OCI-LY7 (cell line): ENCODE measurements at places on chromosomes 7 and 10. TPM values are rescaled to one million over a fixed set of nuclear protein-coding genes. Genes with fewer than 3 reads are reported as not detected.

- DNase-seq: no peak
Observed at GRCh38 chr7:81648716-81649115, 121.1 kb downstream of the HGF start.

DNA sequence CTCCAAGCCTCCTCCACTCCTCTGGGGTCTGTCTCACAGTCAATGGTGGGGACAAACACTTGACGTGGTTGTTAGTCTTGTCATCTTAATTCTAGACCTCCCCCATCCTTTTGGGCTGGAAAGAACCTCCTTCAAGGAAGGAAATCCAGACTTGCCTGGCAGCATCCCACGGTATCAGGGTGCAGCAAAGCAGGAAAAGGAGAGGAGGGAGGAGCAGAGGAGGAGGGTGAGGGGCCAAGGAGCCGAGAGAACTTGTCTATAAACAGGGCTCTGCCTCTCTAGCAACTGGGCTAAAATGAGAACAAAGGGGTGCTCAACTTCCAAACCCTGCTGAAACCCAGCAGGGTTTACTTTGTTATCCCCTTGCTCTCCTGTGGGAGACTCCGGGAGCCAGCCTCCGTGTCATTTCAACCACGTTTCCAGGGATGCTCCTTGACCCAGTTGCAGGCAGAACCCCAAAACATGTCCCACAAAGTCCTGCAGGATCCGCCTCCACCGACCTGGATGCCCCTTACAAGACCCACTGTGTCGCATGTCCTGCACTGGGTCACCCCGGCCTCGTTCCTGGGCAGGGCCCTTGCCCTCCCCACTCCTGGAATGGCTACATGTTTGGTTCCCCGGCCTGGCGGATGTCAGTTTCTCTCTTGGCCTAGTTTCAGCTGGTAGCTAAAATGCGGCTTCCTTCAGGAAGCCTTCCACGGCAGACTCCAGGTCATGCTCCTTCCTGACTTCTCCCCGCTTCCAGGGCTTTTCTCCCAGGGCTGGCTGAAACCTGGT, 69.7 kb upstream of the MGMT start:
- DNase-seq: no peak

Gene IQUB
- 0.32 and 0.42 TPM in 2 replicates for total RNA-seq

Gene ELOVL3
- 0.48 TPM in 1 of 2 replicates, not detected in the other for total RNA-seq

Gene HABP2
- total RNA-seq: not detected in 2 replicates
